ENCODE measurements at places on chromosomes 5 and 9.

DNA sequence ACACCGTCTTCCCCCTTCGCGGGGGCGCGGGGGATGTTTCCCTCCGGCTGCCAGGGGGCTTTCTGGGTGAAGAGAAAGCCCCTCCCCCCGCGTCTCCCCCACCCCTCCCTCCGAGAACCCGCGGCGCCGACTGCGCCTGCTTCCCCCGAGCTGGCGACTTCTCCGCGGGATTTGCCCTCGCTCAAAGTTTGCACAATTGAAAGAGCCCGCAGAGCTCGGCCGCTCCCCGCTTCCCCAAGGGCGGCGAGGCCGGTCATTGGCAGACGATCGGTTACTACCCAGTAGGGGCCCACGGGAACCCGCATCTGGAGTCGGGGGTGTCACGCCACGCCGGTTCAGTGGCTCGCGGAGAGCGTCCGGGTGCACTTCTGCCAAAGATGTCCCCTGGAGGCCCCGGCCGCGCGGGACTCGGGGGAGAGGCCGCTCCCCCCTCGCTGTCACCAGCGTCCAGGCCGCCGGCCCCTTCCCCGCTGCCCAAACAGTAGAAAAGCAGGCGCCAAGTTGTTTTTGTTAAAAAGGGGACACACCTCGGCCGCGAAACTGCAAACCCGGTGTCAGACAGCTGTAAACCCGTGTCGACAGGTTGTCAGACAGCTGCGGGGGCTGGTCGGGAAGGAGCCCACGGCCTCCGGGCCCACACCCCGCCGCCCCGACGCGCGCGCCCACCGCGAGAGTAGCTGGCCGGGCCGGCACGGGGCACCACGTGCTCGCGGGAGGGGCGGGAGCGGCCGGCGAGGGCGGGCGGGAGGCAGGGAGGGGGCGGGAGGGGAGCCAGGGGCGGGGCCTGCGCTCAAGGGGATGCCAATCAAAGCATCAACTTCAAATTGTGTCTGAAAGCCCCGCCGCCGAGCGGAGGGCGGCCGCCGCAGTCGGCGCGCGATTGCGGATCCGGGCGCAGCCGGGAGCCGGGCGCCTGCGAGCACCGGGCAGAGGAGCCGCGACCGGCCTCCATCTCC lies at the start of gene IRX1:
IRX1 (plus strand) TSS at position 827 of the 956 bp plus-strand sequence. CDS start 274 bp downstream, outside the sequence.
- DNase-seq, result no peak

DNA sequence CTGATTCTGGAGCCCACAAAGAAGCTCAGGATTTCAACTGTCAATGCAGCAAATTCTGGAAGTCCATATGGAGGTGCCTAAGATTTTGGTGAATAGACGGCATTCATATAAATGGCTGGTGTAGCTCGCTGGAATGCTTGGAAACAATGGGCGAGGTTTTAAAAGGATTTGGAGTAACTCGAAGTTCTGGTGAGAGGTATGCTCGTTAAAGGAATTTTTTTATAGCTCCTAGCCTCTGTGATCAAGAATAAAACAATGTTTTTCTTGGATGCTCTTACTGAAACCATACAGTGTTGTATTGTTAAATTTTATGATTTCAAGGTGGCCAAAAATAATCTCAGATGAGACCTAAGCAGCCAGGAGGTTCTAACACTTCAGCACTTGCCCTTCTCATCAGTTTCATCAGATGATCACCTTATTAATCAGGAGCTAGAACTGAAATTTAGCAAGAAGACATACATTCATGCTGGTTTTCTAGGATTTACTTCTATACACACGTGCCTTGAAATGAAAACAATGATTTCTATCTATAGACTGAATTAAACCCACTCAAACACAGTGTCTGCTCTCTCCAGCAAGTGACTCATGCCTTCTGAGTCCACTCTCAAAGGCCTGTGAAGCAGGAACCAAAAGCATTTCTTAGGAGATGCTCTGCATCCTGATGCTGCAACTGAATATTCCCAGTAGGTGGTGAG lies 79.2 kb downstream of the OTULIN start:
- no peak for DNase-seq

GRCh38 chr5:119059740-119060255 lies 11.1 kb upstream of the DMXL1 start:
- no peak for DNase-seq

DNA sequence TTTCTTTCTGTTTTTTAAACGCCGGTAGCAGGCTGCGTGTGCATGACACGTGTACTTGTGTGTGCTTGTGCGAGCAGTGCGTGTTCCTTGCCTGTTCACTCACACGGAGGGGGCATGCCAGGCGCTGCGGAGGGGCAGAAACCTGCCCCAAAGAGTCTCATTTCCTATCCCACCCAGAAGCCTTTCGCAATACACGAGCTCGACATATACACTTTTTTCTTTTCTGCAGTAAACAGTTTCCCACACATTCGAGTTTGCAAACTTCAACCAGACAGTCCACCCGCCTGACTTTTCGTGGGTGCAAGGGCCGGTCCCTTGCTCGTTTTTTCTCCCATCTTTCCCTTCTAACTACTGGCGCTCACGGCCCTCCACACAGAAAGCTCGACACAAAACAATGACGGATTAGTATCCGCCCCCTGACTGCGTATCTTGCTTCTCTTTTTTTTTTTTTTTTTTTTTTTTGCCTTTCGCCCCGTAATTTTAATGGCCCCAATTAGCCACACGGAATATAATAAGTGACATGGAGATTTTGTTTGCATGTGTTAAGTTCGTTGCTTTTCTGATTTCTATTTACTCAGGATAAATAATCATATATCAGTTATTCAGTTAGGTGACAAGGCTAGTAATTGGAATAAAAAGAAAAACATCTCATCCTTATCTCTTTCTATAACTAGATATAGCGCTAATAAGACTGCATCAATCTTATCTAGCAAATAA lies 5.3 kb upstream of the OTP start:
- no peak for DNase-seq

- no peak for DNase-seq
Measured at GRCh38 chr5:961002-961710, 47.4 kb upstream of the NKD2 start.

DNA sequence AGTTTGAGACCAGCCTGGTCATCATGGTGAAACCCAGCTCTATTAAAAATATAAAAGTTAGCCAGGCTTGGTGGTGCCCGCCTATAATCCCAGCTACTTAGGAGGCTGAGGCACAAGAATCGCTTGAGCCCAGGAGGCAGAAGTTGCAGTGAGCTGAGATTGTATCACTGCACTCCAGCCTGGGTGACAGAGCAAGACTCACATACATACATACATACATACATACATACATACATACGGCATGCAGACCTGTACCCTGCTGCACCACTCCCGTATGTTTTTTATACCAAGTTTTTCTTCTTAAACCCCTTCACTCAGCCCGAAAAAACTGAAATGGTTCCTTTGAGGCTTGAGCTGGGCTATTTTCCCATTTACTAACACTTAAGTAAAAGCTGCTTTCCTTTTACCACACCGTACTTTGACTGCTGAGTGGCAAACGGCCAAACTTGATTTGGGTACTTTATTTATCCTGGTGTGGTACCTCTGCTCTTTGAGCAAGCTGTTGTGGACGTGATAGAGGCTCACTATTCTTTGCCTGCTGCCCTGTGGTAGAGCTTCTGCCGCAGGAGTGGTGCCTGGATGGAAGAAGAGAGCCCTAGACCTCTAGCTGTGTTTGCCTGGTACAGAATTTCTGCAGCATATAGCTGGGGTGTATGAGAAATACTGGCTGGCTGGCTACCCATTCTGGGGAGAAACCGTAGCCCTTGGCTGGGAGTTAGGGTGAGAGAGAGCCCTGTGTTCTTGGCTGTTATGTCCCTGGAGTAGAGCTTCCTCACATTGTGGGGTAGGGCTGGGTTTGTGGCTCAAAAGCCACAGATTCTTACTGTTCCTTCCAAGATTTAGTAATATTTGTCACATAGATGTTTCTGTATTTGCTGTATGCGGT lies 19.4 kb downstream of the IPO11 start:
- DNase-seq, result no peak

- DNase-seq, result no peak
Measured at GRCh38 chr9:127917603-127918002, 762 bp upstream of the ST6GALNAC4 start.

DNA sequence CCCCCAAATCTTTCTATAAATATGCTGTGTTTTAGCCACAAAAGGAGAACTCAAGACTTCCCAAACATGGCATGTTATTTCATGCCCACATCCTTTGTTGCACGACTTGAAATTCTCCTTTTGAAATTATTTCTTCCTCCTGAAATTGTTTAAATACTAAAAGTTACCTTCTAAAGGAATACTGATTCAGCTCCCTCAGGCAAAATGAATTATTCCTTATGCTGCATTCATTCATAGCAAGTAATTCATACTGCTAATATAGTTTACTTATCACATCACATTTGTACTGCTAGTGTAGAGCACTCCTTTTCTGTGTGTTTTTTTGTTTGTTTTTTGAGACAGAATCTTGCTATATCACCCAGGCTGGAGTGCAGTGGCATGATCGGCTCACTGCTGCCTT lies 45.7 kb downstream of the BHMT start:
- DNase-seq, result no peak

GRCh38 chr9:21866302-21866701 lies 63.9 kb downstream of the MTAP start:
- no peak for DNase-seq

- DNase-seq, result no peak
Measured at GRCh38 chr5:90056911-90057705, 352.4 kb downstream of the CETN3 start.

DNA sequence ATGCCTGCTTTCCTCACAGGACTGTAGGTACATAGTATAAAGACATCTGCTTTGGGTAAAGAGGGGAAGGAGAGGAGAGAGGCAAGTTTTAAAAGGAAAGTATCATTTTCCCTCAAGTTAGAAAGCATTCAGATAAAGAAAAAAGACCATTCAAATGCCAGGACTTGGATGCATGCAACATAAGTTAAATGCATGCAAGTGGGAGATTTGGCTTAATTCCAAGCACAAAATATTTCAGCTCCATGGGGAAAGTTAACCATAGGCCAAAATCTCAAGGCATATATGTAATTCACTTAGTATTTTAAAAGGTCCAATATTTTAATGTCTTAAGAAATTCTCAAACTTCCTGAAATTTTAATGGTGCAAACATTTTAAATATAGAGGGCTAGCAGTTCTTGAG lies 36.4 kb downstream of the POU5F2 start:
- DNase-seq, result no peak

- DNase-seq, result no peak
Measured at GRCh38 chr9:89953824-89954615, 349.2 kb downstream of the GADD45G start.

DNA sequence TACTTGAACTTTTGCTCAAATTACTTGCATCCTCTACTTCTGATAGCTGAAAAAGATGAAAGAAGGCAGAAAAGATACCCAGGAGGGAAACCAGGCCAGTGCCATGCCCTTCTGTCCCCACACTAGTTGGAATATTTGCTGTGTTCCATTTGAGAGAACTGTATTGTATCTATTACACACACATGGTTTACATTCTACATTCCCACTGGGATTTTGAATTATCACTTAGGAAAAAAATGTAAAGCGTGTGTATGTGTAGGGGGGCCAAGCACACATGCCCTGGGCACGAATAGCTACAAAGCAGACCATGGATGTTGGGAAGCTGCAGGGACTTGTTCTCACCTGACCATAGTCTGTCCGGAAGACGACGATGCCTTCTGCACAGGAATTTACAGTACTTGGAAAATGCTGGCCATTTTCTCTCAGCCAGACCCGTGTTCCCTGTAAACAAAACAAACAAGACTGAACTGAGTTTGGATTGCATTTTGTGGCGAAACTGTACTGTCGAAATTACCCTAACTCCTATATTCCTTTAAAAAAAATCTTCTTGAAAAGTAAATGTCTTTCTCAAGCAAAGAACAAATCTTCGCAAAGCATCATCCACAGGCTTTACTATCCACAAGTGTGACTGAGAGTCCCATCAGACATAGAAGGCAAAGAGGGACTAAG lies 58.7 kb downstream of the MYO10 start:
- DNase-seq, result no peak

DNA sequence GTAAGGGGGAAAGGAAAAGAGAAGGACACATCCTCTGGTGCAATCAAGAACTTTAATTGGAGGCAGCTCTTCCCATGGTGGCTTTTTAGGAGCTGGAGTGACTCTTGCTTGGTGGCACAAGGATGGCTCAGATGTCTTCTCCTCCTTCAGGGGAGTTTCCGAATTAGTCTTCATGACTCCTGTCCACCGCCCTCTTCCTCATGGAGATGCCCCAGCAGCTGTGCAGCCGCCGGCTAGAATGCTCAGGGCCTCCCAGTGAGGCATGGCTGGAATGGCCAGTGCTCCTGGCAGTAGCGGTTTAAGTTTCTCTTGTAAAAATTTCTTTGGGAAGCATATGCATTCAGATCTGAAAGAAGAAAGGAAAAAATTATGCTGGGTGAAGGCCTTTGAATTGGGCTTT lies 8.8 kb upstream of the TEX53 start:
- DNase-seq, result no peak

- no peak for DNase-seq
Measured at GRCh38 chr5:169350759-169351240, 49.9 kb upstream of the SLIT3 start.

- no peak for DNase-seq
Measured at GRCh38 chr9:130140706-130141105, 31.5 kb upstream of the NCS1 start.

DNA sequence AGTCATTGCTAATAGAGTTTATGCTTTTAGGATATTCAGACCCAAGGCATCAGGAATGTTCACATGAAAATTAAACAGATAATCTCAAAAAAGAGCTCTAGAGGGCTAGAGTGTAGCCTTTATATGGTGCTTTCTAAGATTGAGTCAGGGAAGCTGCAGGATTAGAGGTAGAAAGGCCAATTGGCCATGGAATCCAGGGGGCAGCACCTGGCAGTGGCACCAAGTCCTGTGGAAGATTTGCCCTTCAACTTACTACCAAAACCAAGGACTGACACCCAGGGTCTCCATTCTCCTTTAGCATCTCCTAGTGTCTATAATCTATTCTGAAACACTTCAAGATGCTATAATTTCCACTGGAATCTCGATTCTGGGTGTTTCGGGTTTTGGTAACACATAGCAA lies 112.4 kb downstream of the ACER2 start:
- DNase-seq, result no peak

DNA sequence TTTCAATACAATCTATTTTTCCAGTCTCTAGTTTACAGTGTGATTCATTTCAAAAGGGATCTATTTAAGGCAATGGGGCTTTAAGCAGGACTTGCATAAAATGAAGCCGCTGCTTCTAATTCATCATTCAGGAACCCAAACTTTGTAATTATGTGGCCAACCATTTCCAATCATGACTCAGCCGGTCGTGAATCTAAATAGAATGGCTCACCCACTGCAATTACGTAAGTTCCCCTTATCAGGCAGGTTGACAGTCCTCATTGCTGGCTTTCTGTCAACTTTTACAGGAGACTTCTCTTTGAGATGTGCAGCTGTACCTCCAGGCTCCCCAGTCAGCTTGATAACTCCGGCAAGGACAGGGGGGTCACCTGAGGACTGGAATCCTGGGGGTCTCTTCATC lies 152.8 kb upstream of the DAP start:
- no peak for DNase-seq
